ENCODE measurements at places on chromosomes 1 and 21. TPM values are rescaled to one million over a fixed set of nuclear protein-coding genes. Genes with fewer than 3 reads are reported as not detected.

Gene INTS7
- 16.5 TPM for total RNA-seq

Gene IFI44
- 59.8 TPM for total RNA-seq

Gene TNFRSF4
- total RNA-seq = 7.7 TPM

Gene RSPO1
- total RNA-seq = 0.37 TPM

Gene CD244
- 21.8 TPM for total RNA-seq

Gene AMPD1
- total RNA-seq = 1.1 TPM

Gene IFI44L
- 23.3 TPM for total RNA-seq

DNA sequence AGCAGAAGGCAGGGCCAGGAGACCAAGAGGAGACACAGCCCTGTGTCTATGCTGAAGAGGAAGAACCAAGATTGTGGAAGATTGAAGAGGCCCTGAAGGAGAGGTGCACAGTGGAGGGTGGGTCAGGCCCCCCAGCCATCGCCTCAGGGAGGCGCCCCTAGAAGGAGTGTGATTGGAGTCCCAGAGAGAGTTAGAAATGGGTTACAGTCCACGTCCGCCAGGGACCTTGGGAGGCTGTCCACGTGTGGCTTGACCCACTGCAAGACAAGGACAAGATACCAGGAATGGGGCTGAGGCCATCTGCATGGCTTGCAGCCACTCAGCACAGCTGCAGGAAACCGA is 375.1 kb downstream of the NPHP4 start:
- H3K36me3 ChIP-seq = no peaks in the 10 kb centered on the region
- H3K4me1 ChIP-seq = no peaks in the 10 kb centered on the region
- H3K27ac ChIP-seq = no peak overlapping the region
- no peak overlapping the region for H3K4me3 ChIP-seq
- H3K27me3 ChIP-seq = peaks cover 81% of the 10 kb centered on the region

- no peak overlapping the region for H3K4me3 ChIP-seq
- H3K27me3 ChIP-seq = no peaks in the 10 kb centered on the region
- peaks cover 11% of the 10 kb centered on the region for H3K4me1 ChIP-seq
- H3K27ac ChIP-seq = no peak overlapping the region
- H3K36me3 ChIP-seq = no peaks in the 10 kb centered on the region
These were observed 3.7 kb downstream of the CFH start for GRCh38 chr1:196655494-196655893.

- H3K4me1 ChIP-seq = no peaks in the 10 kb centered on the region
- H3K4me3 ChIP-seq = no peak overlapping the region
- H3K36me3 ChIP-seq = no peaks in the 10 kb centered on the region
- H3K27ac ChIP-seq = no peak overlapping the region
These were observed 541.4 kb upstream of the B3GALT2 start for GRCh38 chr1:193727850-193728249.

GRCh38 chr1:205616563-205617293 is 15.1 kb downstream of the ELK4 start:
- H3K27ac ChIP-seq = no peak overlapping the region
- H3K4me1 ChIP-seq = peaks cover 21% of the 10 kb centered on the region
- no peak for DNase-seq
- peaks cover 51% of the 10 kb centered on the region for H3K36me3 ChIP-seq
- no peak overlapping the region for H3K4me3 ChIP-seq
- no peaks in the 10 kb centered on the region for H3K27me3 ChIP-seq

DNA sequence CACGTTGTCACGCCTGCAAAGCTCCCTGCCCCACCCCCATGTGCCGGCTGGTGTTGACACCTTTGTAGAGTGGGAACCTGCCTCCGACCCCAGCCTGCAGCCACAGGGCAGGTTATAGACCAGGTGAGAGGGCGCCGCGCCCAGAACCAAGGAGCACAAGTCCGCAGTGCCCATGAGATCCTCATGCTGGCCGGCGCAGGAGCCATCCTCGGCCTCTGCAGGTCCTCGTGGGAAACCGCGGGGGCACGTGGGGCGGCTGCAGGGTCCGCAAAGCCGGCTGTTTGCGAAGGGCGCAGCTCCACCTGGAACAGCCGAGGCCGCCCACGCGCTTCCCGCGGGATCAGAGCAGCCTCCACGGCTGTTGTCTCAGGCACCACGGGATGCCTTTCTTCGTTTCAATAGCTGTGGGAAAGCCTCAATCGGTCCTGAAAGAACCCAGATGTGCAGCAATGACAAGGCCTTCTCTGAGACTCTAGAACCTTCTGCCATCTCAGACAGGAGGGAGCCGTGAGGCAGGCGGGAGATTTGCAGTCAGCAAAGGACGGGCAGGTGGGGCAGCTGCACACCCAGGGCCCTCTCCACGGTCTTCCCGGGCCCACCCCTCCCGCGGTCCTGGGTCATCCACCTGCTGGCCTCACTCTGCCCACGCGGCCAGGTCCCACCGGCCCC is 29.9 kb downstream of the POFUT2 start:
- no peak overlapping the region for H3K27ac ChIP-seq
- peak; percentile 59 for DNase-seq
- no peak overlapping the region for H3K4me3 ChIP-seq
- H3K36me3 ChIP-seq = peaks cover 11% of the 10 kb centered on the region

DNA sequence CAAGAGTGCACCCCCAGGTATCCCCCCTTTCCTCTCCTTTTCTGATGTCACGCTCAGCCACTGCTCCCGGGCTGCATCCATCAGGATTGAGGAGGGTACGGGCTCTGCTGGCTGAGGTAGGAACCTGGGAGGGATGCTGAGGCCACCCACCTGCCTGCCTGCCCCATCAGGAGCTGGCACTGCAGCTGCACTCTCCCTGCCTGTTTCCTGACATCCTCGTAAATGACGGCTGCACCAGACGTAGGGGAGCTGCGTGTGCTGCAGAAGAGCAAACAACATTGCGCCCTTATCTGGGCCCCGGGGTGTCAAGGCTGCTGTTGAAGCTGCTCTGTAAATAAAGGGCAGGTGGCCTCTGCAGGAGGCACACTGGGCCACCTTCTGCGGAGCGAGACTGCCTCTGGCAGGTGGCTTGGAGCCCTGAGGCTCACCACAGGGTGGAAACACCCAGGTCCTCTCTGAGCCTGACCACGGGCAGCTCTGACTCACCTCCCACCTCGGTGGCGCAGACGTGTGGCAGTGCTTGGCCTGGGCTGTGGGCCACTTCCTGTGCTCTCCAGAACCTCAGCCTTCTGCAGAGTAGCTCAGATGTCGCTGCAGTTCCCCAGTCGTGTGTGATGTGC is 30.9 kb downstream of the SNAP47 start:
- peak overlapping the region; percentile 14 for H3K27ac ChIP-seq
- no peaks in the 10 kb centered on the region for H3K27me3 ChIP-seq
- peaks cover 64% of the 10 kb centered on the region for H3K4me1 ChIP-seq

DNA sequence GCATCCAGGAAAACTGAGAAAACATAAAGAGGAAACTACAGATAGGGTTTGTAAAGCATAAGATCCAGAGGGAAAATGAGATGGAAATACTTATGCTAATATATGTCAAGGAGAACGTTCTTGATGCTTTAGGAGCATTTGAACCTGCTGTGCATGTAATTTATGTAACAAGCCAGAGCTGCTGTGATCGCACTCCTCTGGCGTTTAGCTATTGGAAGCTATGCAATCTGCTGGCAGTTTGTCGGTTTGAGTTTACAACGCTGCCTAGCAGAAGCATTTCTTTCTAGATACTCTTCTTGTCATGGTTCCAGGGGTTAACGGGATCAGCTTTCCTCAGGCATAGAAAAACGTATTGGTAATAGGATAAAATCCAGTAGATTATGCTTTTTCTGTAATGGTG is 182.7 kb downstream of the KCNH1 start:
- no peaks in the 10 kb centered on the region for H3K27me3 ChIP-seq
- no peaks in the 10 kb centered on the region for H3K4me1 ChIP-seq
- no peak overlapping the region for H3K4me3 ChIP-seq
- DNase-seq = no peak

DNA sequence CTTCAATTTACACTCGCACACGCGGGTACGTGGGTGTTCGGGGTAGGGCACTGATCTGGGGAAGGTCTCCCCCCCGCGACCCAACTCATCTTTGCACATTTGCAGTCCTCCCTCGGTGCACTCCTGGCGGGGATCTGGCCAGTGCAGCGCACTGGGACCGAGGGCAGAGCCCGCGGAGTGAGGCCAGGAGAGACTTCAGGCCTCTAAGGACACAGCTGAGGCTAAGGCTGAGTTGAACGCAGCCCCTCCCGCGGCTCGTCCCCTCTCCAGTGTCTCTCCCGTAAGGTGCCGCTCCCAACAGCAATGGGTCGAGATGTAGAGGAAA is 936 bp upstream of the NCAM2 start:
- H3K27ac ChIP-seq = no peak overlapping the region
- H3K27me3 ChIP-seq = peaks cover 14% of the 10 kb centered on the region
- no peak for DNase-seq
- peaks cover 30% of the 10 kb centered on the region for H3K4me1 ChIP-seq
- no peaks in the 10 kb centered on the region for H3K36me3 ChIP-seq

GRCh38 chr1:228013131-228013934 is 6.5 kb downstream of the WNT3A start:
- no peak overlapping the region for H3K4me3 ChIP-seq
- peak; percentile 73 for DNase-seq
- H3K27me3 ChIP-seq = no peaks in the 10 kb centered on the region
- H3K27ac ChIP-seq = no peak overlapping the region
- no peaks in the 10 kb centered on the region for H3K36me3 ChIP-seq

DNA sequence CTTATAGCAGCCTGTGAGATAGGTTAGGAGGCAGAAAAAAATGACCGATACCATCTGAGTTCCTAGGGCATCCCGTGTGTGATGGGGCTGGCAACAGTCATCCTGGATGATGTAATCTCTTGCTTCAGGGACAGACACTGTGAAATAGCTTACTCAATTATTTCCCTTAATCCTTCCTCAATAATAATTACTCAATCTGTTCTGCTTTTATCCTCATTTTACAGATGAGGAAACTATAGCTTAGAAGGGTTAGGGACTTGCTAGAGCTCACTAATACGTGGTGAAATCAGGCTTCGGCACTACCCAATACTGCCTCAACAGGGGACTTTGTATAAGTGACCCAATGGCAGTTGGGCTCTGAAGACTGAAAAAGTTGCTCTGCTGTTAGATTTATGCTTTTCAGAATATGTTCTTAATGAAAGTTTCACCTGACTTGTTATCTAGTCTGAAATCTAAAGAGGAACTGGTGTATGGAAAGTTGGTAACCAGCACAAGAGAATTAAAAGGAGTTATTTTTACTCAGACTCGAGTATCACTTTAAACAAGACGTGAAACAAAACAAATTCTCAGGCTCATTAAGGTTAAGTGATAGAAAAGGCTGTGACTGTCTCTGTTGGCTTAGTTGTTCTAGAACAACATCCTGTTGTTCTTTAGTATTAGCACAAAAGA is 14.4 kb downstream of the CD55 start:
- H3K36me3 ChIP-seq = peaks cover 85% of the 10 kb centered on the region
- DNase-seq = no peak
- peak overlapping the region; percentile 83 for H3K27ac ChIP-seq
- H3K27me3 ChIP-seq = no peaks in the 10 kb centered on the region

DNA sequence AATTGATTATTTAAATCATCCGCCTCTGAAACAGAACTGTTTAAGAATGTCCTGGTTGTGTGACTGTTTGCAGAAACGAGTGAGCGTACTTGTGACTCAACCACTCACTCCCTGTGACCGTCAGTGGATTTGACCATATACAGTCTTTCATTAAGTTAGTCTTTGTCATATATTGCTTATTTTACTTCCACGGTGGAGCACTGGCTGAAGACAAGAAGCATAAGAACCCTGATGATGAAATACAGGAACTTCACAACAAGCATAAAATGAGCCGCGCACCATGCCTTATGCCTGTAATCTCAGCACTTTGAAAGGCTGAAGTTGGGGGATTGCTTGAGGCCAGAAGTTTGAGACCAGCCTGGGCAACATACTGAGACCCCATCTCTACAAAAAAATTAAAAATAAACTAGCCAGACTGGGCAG is 194.0 kb downstream of the TOMM20 start:
- peaks cover 26% of the 10 kb centered on the region for H3K4me1 ChIP-seq
- H3K4me3 ChIP-seq = no peak overlapping the region
- H3K27me3 ChIP-seq = no peaks in the 10 kb centered on the region

DNA sequence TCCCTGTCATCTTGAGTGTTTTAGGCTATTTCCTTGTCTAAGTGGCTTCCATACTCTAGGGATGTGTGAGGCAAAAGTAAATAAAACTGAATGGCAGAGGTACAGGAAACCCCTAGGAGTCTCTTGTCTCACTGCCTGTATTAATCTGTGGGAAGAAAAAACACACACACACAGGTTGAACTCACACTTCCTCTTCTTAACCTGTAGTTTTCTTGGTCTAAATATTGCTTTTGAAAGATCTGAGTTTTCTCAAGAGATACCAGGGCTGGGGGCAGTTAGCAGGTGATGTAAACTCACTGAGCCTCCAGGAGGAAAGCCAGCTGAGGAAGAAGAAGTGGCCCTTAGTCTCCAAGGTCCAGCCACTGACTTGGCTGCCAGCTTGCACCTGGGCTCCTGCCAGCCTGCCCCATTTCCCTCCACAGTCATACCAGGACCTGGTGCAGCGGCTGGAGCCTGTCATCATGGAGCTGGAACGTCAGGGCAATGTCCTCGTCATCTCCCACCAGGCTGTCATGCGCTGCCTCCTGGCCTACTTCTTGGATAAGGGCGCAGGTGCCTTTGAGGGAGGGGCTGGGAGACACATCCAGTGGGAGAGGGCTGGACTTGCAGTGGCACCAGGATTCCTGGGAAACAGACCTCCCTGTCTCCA is 16.9 kb downstream of the PFKFB2 start:
- H3K4me1 ChIP-seq = peaks cover 29% of the 10 kb centered on the region
- H3K36me3 ChIP-seq = no peaks in the 10 kb centered on the region
- peak overlapping the region; percentile 87 for H3K27ac ChIP-seq
- peak; percentile 77 for DNase-seq

DNA sequence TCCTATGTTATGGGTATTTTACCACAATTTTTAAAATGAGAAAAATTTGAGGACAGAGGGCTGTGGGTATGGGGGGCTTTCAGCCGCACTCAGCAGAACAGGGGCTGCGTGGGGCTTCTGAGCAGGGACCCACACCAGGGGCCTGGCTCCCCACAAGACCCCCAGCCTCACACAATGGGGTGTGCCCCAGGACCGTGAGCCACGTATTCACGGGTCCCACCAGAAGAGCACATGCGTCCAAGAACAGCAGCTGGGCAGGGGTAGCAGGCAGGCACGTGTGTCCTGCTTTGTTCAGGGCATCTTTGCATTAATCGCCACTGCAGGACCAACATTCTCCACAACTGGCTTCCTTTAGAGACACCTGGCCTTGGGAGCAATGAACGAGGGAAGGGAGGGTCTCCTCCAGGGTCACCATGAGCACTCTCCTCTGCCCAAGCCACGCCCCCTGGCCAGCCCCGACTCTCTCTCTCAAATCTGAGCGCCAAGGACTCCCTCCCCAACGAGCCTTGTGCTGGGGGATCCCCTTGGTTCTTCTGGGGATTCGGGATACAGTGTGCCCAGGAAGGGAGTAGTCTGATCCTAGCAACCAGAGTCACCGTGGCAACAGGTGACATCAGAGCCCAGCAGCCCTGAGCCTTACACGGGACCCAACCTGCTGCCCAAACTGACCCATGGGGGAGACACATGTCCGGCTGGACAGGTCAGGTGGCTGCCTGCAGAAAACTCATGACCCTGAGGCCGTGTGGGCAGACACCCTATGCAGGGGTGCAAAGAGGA is 7.4 kb upstream of the ARF1 start:
- H3K36me3 ChIP-seq = no peaks in the 10 kb centered on the region
- peaks cover 31% of the 10 kb centered on the region for H3K4me1 ChIP-seq
- DNase-seq = peak; percentile 72
- H3K4me3 ChIP-seq = no peak overlapping the region

- H3K27me3 ChIP-seq = no peaks in the 10 kb centered on the region
- no peak overlapping the region for H3K4me3 ChIP-seq
- no peak for DNase-seq
- no peaks in the 10 kb centered on the region for H3K4me1 ChIP-seq
- H3K36me3 ChIP-seq = no peaks in the 10 kb centered on the region
These were observed 93.2 kb upstream of the KCNK2 start for GRCh38 chr1:214989341-214989740.

GRCh38 chr1:5660141-5660935 is 331.9 kb downstream of the NPHP4 start:
- H3K27ac ChIP-seq = no peak overlapping the region
- DNase-seq = no peak

- H3K27me3 ChIP-seq = no peaks in the 10 kb centered on the region
- H3K27ac ChIP-seq = no peak overlapping the region
- H3K4me1 ChIP-seq = no peaks in the 10 kb centered on the region
These were observed 24.0 kb downstream of the URB2 start for GRCh38 chr1:229650045-229650444.

Data from spleen (tissue), 13 donors.